ENCODE measurements at places on chromosomes 2 and 18. TPM values are rescaled to one million over a fixed set of nuclear protein-coding genes. Genes with fewer than 3 reads are reported as not detected.

DNA sequence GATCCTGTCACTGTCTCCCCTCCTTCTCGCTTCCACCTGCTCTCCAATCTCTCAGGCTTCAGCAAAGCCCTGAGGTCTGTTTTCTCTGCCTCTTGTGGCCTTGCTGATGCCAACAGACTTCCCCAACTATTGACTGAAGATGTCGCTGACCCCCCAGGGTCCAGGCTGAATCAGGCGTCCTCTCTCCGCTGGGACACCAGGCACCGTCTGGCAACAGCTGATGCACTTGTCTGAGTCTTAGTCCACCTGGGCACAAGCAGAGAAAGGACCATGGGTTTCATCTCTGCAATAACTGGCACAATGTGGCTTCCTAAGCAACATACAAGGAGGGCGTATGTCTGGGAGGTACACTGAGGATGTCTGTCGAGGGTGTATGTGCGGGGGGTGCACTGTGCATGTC lies 248.7 kb upstream of the MYT1L start:
- H3K36me3 ChIP-seq: no peaks in the 10 kb centered on the region
- H3K4me3 ChIP-seq: no peak overlapping the region
- H3K27ac ChIP-seq: no peak overlapping the region

DNA sequence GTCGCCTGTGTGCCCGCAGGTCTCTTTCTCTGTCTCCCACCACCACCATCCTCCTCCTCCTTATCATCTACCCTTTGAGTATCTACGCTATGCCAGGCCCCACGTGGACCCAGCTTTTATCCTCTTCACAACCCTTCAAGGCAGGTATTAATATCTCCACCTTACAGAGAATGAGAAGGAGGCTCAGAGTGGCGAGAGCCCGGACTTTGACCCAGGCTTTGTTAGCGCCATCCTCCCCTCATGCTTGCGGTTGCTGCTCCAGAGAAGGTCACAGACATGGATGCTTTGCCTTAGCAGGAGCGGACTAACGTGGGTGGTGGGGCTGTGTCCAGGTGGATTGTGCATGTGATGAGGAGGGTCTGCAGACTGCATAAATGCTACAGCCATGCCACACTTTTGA lies 119.8 kb downstream of the CELF4 start:
- H3K27me3 ChIP-seq: no peaks in the 10 kb centered on the region
- H3K36me3 ChIP-seq: no peaks in the 10 kb centered on the region
- H3K4me1 ChIP-seq: peaks cover 9% of the 10 kb centered on the region
- no peak overlapping the region for H3K27ac ChIP-seq
- no peak for DNase-seq
- H3K4me3 ChIP-seq: no peak overlapping the region

DNA sequence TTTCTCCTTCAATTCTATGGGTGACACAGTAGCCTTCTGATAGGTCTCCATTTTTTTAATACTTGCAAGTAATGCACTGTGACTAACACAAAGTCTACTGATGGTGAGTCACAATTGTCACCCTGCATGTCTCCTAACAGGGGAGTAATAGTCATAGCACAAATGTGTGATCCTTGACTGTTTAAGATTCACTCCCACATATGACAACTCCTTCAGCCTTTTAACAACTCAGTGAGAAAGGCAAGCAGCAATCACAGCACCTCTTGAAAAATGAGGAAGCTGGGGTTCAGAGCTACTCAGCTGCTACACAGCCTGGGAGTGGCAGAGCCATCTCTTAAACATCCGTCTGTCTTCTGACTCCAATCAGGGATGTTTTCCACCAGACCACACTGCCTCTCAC lies 63.8 kb downstream of the EHD3 start:
- no peaks in the 10 kb centered on the region for H3K4me1 ChIP-seq
- no peaks in the 10 kb centered on the region for H3K36me3 ChIP-seq
- DNase-seq: no peak
- H3K27ac ChIP-seq: no peak overlapping the region

DNA sequence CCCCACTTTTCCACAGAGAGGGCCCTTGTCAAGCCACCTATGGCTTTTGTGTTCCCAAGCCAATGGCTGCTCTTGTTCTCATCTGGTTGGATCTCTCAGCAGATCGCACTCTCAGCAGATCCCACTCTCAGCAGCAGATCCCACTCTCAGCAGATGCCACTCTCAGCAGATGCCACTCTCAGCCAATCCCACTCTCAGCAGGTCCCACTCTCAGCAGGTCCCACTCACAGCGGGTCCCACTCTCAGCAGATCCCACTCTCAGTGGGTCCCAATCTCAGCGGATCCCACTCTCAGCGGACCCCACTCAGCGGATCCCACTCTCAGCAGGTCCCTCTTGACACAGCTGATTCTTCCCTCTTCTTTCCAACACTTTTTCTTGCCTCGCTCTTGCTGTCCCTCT lies 59.3 kb upstream of the MGAT4A start:
- no peaks in the 10 kb centered on the region for H3K27me3 ChIP-seq
- H3K36me3 ChIP-seq: no peaks in the 10 kb centered on the region
- no peak for DNase-seq
- H3K4me3 ChIP-seq: no peak overlapping the region

DNA sequence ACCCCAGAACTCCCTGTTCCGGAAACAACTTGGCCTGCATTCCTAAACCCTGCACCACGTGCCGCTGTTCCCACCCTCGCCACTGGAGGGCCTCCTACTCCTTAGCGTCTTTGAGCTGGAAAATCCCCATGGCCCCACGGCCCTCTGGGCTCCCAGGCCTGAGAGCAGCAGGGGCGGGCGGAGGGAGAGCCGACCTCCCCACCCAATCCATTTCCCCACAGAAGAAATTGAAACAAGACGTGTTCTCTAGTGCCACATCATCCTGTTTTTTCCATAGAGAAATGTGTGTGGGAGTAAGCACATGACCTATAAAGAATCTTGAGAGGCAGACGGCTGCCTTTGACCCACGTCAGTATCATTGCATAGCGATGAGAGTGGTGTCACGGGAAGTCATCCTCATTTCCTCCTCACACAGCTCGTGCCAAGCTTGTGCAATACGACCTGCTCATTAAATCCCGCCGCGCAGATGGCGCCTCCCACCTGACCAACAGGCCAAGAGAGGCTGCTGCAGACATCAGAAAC lies 79.2 kb downstream of the LAMA1 start:
- H3K36me3 ChIP-seq: no peaks in the 10 kb centered on the region
- H3K27me3 ChIP-seq: no peaks in the 10 kb centered on the region
- peaks cover 3% of the 10 kb centered on the region for H3K4me1 ChIP-seq
- peak overlapping the region; percentile 72 for H3K27ac ChIP-seq
- DNase-seq: peak; percentile 96

DNA sequence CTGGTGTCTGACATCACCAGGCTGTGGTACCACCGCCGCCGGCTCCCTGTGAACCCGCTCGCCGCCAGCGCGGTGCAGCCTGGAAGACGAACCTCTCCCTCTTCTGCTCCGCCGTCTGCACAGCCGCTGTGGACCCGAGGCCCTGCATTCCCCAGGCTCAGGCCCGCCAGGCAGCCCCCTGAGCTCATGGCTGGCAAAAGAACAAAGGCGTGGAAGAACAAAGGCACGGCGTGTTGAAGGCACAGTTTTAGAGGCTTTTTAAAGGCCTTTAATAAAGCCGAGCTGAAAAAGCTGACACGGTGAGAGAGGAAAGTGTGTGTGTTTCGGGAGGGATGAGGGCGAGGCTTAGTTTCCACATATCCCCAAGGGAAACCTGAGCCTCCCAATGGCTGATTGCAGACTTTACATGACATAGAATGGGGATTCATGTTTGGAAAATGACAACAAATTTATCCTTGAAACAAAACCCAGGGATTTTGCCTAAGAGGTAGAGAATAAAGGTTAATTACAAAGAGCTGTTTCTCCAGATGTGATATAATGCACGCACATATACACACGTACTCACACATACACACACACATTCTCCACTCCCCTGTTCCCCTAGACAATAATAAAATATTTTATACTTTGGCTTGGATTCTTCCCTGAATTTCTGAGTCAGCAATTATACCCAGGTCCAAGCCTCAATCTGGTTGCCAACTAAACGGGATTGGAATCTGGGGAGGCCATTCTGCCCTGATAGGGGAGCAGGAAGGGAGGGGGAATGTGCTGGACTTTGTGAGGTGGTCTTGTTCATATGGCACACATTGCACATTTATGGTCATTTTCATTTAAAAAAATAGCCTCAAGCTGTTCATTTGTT lies 39.7 kb downstream of the RFX8 start:
- H3K36me3 ChIP-seq: no peaks in the 10 kb centered on the region
- no peaks in the 10 kb centered on the region for H3K27me3 ChIP-seq
- no peak for DNase-seq
- no peak overlapping the region for H3K27ac ChIP-seq
- no peak overlapping the region for H3K4me3 ChIP-seq

GRCh38 chr2:164213916-164214315 lies 407.4 kb downstream of the GRB14 start:
- H3K36me3 ChIP-seq: no peaks in the 10 kb centered on the region
- no peaks in the 10 kb centered on the region for H3K4me1 ChIP-seq

DNA sequence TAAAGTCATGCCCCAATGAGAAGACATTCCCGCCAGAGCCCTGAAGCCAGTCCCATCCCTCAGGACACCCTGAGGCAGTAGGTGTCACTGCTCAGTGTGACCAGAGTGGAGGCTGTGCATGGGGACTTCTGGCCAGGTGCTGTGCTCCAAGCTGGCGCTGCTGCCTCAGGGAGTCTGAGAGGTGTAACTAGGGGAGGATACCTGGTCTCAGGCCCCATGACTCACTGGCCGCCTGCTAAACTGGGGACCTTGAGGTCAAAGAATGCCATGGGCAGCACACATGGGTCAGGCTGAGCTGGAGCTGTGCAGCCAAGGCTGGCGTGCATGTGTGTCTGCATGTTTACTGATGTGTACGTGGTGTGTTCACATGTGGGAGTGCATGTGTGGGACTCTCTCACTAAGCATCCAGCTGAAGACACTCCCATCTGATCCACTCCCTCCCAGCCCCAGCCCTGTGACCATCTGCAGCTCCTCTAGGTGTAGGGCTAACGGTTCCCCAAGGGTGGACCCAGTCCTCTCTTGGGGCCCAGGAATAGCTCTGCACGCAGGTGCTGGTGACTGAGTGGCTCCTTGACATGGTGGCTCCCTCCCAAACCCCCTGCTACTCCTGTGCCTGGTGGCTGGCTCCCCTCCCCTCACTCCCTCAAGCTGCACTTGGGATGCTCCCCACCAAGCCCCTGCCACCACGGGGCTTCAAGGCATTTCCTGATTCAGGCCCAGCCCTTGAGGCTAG lies 16.5 kb downstream of the HS6ST1 start:
- no peak overlapping the region for H3K4me3 ChIP-seq
- H3K27me3 ChIP-seq: no peaks in the 10 kb centered on the region
- H3K36me3 ChIP-seq: no peaks in the 10 kb centered on the region
- DNase-seq: no peak

DNA sequence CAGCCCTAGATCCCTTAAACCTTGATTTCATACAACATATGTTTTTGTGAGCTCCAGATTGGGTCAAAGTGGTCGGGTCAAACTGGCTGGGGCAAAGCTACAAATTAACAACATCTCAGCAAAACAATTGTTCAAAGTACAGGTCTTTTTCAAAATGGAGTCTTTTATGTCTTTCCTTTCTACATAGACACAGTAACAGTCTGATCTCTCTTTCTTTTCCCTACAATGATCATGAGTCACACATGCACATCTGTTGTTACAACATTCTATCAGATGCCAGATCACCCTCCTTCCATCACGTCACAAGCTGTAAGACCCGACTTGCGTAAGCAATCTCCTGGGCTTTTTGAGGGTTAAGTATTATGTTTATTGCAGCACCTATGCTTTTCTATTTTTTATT lies 55.1 kb downstream of the RHOB start:
- no peak overlapping the region for H3K4me3 ChIP-seq
- H3K27ac ChIP-seq: no peak overlapping the region
- no peaks in the 10 kb centered on the region for H3K27me3 ChIP-seq

GRCh38 chr18:27966881-27967280 lies 210.0 kb downstream of the CDH2 start:
- no peaks in the 10 kb centered on the region for H3K36me3 ChIP-seq
- no peaks in the 10 kb centered on the region for H3K4me1 ChIP-seq
- DNase-seq: no peak
- H3K27me3 ChIP-seq: no peaks in the 10 kb centered on the region
- H3K4me3 ChIP-seq: no peak overlapping the region
- H3K27ac ChIP-seq: no peak overlapping the region

GRCh38 chr2:50680646-50681045 lies 351.3 kb downstream of the NRXN1 start:
- no peaks in the 10 kb centered on the region for H3K27me3 ChIP-seq
- no peaks in the 10 kb centered on the region for H3K4me1 ChIP-seq
- no peak overlapping the region for H3K27ac ChIP-seq

GRCh38 chr2:240458044-240458899 lies 22.8 kb downstream of the GPC1 start:
- peak; percentile 42 for DNase-seq
- no peak overlapping the region for H3K27ac ChIP-seq
- no peak overlapping the region for H3K4me3 ChIP-seq
- no peaks in the 10 kb centered on the region for H3K27me3 ChIP-seq
- peaks cover 7% of the 10 kb centered on the region for H3K4me1 ChIP-seq

GRCh38 chr2:64399521-64399920 lies 54.4 kb upstream of the LGALSL start:
- H3K27me3 ChIP-seq: no peaks in the 10 kb centered on the region
- peaks cover 22% of the 10 kb centered on the region for H3K4me1 ChIP-seq
- DNase-seq: no peak
- no peak overlapping the region for H3K4me3 ChIP-seq

DNA sequence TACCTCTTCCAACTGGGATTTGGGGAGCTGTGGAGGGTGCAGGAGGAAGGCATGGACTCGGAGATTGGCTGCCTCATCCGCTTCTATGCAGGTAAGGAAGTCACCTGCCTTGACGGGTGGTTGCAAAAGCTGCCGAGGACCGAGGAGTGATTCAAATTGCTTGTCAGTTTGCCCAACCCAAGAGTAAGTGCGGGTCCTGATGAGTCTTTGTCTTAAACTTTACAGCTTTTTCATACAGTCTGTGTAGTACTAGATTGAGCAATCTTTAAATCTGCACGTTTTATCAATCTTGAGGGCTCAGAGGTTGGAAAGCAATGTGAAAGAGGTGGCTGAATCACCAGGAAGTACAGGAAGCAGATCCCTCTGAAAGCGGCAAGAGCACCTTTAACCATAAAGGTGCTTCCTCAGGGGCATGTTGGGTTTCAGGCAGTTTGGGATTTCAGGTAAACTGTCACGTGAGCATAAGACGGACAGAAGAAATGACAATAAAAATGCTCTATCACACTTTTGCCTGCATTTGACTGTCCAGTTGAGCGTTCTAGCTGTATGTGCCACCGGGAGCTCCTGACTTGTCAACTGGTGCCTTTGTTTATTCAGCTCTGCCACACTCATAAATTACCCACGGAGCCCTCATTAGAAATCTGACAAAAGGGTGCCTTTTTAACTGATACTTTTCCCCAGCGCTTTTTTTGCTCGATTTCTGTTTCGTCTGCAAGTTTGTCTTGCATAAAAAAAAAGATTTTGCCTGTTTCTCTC lies 2.0 kb downstream of the PHLPP1 start:
- H3K4me3 ChIP-seq: peak overlapping the region; percentile 72
- peak overlapping the region; percentile 50 for H3K27ac ChIP-seq
- DNase-seq: no peak

- peak overlapping the region; percentile 1 for H3K4me3 ChIP-seq
- DNase-seq: no peak
- no peaks in the 10 kb centered on the region for H3K36me3 ChIP-seq
Measured at GRCh38 chr2:30465171-30465545, 18.1 kb downstream of the LCLAT1 start.

Gene KLHL41
- total RNA-seq: 3.2 TPM

Gene ZNF385B
- total RNA-seq: 2.8 TPM

Gene PDE1A
- 35.3 TPM for total RNA-seq

Gene SKOR2
- total RNA-seq: not detected

Gene MAP4K3
- 96.8 TPM for total RNA-seq

Gene EN1
- total RNA-seq: not detected

Gene SPDYA
- 1.1 TPM for total RNA-seq

Gene ANTXR1
- total RNA-seq: 44.6 TPM

Data from sigmoid colon (tissue), 7 donors.